ENCODE measurements at places on chromosomes 4 and X.

- no peak for DNase-seq
Observed at GRCh38 chr4:104641418-104641817, 146.7 kb upstream of the CXXC4 start.

- DNase-seq = no peak
Observed at GRCh38 chr4:43047058-43047457, 154.5 kb downstream of the GRXCR1 start.

DNA sequence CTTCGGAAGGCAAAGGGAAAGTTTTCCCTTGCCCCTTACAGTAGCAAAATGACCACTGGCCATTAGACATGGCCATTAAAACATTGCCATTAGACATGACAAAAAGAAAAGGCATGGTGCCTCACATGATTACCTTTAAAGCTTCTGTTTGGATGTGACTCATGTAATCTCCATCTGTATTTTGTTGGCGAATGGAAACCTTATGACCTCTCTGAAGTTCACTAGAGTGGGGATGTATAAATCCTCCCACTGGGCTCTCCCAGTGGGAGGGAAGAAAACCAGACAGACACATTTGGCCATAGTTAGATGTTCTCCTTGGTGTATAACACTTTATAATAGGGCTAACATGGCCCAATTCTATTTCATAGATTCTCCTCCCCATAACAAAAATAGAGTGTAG, 152.6 kb downstream of the MAGEB17 start:
- no peak for DNase-seq

- no peak for DNase-seq
Observed at GRCh38 chrX:78725287-78725686, 22.2 kb upstream of the LPAR4 start.

Data from activated T-cell treated with anti-CD3 and anti-CD28 coated beads, Interleukin-2, amount 50 U/mL, for 72 hours (primary cell).